H1 (cell line): ENCODE measurements at places on chromosomes 2 and 18. TPM values are rescaled to one million over a fixed set of nuclear protein-coding genes. Genes with fewer than 3 reads are reported as not detected.

- no peak for DNase-seq
Measured at GRCh38 chr2:84526562-84526961, 10.3 kb downstream of the DNAH6 start.

DNA sequence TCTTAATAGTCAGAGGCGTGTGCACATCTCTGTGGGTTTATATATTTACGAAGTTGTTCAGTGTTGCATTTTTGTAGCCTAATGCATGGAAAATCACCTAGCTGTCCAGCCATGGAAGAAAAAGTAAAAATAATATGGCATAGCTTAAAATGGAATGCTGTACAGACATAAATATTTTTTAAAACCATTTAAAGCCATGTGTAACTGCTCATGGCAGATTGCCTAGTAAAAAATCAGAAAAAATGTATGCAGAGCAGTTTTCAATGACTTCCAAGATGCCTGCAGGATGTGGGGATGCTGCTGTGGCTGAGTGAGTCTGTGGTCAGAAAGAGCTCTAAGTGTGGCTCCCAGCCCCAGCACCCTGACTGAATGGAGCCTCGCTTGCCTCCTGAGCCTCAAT is 64.8 kb upstream of the ALKAL2 start:
- DNase-seq, result no peak

DNA sequence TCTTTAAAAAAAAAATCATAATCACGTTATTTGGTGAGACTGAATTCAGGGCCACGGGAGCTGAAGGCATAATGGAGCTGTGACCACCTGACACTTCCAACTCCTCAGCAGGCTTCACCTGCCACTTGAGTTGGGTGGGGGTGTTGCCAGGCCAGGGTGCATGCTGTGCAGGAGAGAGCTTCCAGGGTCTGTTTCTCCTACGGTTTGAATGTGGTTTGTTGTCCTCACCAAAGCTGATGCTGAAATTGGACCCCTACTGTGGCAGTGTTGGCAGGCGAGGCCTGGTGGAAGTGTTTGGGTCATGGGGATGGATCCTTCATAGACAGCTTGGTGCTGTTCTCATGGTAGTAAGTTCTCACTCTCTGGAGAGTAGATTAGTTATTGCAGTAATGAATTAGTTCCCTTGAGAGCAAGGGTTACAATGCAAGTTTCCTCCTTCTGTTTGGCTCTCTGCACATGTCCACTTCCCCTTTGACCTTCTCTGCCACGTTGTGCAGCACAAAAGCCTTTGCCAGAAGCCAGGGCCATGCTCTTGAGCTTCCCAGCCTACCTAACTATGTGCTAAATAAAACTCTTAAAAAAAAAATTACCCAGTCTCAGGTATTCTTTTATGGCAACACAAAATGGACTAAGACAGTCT is 38.3 kb upstream of the ANKRD44 start:
- DNase-seq, result no peak

The ARHGAP15 gene
- total RNA-seq, result not detected in 2 replicates

The LOXHD1 gene
- total RNA-seq, result not detected in 2 replicates

GRCh38 chr2:100470898-100471514 is 724 bp downstream of the NMS start:
- DNase-seq, result peak; percentile 85

- DNase-seq, result no peak
Measured at GRCh38 chr2:152134488-152135280, 35.8 kb upstream of the CACNB4 start.

GRCh38 chr2:164898475-164898874 is 56.9 kb downstream of the SLC38A11 start:
- DNase-seq, result no peak

GRCh38 chr2:119232666-119232993 is 9.0 kb downstream of the STEAP3 start:
- no peak for DNase-seq

DNA sequence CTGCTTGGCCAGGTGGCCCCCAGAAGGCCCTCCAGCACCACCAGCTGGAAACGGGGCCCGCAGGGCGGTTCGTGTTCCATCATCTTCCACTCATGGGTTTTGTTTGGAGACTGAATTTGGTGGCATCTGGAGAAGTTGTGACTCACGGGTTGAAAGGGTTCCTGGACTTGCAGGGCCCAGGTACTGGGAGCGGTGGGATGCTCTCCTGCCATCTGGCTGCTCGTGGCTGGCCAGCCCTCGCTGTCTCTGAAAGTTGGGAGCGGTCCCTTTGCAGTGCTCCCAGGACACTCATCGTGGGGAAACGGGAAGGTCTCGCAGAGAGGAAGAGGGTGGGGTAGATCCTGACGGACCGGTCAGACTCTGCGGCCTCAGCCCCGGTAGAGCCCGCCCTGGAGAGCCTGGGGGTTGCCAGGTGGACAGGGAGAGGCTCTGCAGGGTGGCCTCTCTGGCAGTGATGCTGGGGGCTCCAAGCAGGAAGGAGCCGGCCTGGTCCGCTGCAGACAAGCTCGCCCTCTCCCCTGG is 47.5 kb downstream of the TWIST2 start:
- no peak for DNase-seq

The TTN gene
- 6.9 and 9.7 TPM in 2 replicates for total RNA-seq

GRCh38 chr2:85813982-85814801 is 60.4 kb downstream of the ATOH8 start:
- peak; percentile 97 for DNase-seq

The REG1B gene
- total RNA-seq, result not detected in 2 replicates

The IL1RN gene
- total RNA-seq, result not detected in 2 replicates

The RSAD2 gene
- total RNA-seq, result not detected in 2 replicates

- DNase-seq, result no peak
Measured at GRCh38 chr2:21260311-21260710, 136.5 kb downstream of the TDRD15 start.

The FER1L5 gene
- total RNA-seq, result 0.69 and 0.88 TPM in 2 replicates

DNA sequence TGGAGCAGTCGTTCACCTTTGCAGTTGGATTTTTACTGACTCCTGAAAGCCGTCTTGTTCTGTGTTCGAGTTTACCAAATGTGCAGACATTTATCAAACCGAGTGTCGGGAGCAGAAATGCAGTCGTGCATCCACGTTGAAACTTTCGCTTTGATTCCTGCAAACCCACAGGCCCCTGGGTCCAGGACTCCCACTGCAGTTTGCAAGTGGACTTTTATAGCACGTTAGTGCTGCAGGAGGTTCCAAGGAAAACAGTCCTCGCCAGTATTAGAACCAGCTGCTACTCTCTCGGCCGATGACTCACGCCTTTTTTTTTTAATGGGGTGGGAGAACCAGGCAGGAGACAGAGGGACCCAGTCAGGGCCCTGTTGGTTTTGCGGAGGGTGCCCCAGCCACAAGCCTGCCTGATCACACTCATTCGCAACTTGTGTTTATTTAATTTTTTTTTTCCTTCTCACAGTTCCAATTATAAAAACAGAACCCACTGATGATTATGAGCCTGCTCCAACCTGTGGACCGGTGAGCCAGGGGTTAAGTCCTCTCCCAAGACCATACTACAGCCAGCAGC is 90.1 kb downstream of the NFATC1 start:
- no peak for DNase-seq

The COL6A3 gene
- 3.4 and 3.5 TPM in 2 replicates for total RNA-seq

- DNase-seq, result no peak
Measured at GRCh38 chr2:43511199-43511598, 84.6 kb downstream of the THADA start.

DNA sequence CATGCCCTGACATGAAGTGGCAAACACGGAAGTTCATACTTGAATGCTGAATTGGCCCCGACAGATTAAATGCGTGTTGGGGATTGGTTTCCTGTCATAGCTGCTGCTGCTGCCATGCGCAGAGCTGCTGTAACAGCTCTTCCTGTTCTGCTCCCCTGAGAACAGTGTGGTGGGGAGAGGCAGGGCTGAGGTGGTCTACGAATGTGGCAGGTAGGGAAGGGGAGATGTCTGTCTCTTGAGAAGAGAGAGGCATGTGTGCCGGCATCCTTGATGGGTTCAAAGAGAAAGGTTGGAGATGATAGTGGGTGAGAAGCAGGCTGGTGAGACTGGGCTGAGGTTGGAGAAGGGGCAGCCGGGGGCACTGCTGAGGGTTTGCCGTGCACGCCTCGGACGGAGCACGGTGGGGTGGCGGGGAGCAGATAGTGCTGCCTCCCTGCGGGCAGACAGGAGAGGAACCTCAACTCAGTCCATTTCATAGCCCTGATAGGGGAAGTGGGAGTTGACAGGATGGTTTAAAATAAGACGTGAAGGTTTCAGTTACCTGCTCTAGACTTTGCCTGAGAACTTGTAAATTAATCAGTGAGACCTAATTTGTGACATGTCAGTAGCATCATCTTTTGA is 46.1 kb downstream of the TMEM185B start:
- DNase-seq, result no peak

The DSC2 gene
- total RNA-seq, result 39.3 and 39.7 TPM in 2 replicates

DNA sequence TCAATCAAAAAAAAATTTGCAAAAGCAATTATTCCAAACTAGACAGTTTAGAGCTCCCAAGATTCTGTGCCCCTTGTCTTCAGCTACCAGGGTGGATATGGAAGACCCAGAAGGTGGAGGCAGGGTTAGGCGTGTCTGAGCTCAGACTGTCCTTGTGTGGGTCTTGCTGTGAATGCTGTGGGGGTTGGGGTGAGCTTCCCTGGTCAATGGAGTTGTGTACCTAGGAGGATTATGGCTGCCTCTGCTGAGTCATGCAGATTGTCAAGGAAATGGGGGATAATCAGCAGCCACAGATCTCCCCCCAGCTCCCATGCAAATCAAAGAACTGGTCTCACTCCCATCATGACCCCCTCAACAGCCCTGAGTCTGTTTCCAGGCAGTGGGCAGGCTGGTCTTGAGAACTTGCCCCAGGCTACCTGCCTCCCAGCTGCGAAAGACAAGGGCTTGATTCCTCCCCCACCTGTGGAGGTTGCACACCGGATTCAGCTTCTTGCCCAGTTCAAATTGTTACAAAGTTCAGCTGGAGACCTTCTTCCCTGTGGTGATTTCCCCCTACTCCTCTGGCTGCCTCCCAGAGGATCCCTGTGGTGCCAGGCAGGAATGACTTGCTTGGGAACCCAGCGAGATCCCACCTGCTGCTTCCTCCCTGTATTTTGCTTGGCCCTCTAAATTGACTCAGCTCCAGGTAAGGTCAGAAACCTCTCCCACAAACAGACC is 77.0 kb downstream of the RAD51AP2 start:
- no peak for DNase-seq

The UGT1A8 gene
- not detected in 2 replicates for total RNA-seq

The EGR4 gene
- 0.20 TPM in 1 of 2 replicates, not detected in the other for total RNA-seq

- DNase-seq, result no peak
Measured at GRCh38 chr2:144669196-144669987, 149.5 kb upstream of the ZEB2 start.

DNA sequence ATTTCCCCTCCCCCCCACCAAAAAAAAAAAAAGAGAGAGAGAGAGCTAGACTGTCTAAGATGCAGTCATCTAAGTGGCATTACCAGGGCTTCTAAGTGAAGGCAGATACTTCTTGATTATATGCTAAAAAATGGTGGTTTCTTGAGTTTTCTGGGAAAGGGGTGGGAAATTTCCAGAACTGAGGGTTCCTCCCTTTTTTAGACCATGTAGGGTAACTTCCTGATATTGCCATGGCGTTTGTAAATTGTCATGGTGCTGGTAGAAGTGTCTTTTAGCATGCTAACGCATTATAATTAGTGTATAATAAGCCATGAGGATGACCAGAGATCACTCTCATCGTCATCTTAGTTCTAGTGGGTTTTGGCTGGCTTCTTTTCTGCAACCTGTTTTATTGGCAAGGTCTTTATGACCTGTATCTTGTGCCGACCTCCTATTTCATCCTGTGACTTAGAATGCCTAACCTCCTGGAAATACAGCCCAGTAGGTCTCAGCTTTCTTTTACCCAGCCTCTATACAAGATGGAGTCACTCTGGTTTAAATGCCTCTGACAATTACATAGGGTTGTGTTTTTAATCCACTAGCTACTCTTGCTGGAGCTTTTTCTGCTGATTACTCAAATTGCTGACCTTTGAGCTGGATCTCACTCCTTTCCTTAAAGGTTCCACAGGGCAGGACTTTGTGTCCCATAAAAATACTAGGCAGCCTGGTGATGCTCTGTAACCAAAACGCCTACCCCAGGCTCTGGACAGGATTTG is 30.4 kb upstream of the PROKR1 start:
- no peak for DNase-seq
